ENCODE measurements at places on chromosomes 3 and 15.

DNA sequence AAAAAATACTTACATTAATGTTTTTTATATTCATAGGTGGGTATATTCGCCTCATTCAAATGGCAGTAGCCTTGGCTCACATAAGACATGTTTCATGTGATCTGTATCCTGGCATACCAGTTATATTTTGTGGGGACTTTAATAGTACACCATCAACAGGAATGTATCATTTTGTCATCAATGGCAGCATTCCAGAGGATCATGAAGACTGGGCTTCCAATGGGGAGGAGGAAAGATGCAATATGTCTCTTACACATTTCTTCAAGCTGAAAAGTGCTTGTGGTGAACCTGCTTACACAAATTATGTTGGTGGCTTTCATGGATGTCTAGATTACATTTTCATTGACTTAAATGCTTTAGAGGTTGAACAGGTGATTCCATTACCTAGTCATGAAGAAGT, 3.5 kb downstream of the PDE12 start:
- no peaks in the 10 kb centered on the region for H3K27me3 ChIP-seq
- H3K27ac ChIP-seq: no peak overlapping the region
- no peak overlapping the region for H3K4me3 ChIP-seq
- H3K36me3 ChIP-seq: peaks cover 17% of the 10 kb centered on the region

DNA sequence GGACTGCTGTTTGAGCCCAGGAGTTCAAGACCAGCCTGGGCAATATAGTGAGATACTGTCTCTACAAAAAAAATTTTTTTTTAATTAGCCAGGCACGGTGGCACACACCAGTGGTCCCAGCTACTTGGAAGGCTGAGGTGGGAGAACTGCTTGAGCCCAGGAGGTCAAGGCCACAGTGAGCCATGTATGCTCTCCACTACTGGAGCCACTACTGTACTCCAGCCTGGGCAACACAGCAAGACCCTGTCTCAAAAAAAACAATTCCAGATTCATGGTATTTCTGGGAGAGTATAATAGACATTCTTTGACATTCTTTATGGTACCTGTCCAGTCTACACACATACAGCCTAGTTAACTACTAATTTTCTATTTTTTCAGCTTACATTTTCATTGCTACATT, 70.1 kb downstream of the GSK3B start:
- no peak for DNase-seq
- no peak overlapping the region for H3K4me3 ChIP-seq
- H3K27ac ChIP-seq: no peak overlapping the region
- no peaks in the 10 kb centered on the region for H3K36me3 ChIP-seq
- no peaks in the 10 kb centered on the region for H3K27me3 ChIP-seq

DNA sequence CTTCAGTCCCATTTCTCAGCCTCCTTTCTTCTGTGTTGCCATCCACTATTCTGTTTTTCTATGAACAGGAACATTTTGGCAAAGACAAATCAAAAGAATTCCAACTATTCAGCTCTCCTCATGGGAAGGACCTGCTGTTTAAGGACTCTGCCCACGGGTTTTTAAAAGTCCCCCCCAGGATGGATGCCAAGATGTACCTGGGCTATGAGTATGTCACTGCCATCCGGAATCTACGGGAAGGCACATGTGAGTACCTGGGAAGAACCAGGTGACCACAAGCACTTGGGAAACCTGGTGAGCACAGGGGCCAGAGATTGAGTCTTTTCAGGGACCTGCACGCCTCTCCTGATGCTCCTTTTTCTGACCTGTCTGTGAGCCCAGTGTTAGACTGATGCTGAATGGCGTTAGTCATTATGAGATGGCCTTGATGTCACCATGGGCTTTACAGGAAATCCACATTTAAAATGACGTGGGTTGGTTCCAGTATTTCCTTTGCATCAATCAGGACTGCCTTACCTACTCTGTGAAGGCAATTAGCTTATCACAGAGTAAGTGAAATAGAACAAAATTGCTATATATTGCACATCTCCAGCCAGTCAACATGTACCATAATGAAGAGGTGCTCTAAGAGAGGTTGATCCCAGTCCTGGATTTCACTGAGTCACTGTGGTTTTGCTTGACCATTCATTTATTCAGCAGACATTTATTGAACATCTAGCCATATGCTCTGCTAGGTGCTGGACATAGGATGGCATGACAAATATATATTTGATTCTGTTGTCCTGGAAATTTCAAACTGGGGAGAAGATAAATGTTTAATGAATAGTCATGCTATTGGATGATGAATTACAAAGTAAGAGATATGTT, 11.7 kb downstream of the TF start:
- H3K4me1 ChIP-seq: no peaks in the 10 kb centered on the region
- no peak for DNase-seq
- H3K27ac ChIP-seq: no peak overlapping the region
- H3K4me3 ChIP-seq: no peak overlapping the region
- H3K27me3 ChIP-seq: peaks cover 4% of the 10 kb centered on the region

DNA sequence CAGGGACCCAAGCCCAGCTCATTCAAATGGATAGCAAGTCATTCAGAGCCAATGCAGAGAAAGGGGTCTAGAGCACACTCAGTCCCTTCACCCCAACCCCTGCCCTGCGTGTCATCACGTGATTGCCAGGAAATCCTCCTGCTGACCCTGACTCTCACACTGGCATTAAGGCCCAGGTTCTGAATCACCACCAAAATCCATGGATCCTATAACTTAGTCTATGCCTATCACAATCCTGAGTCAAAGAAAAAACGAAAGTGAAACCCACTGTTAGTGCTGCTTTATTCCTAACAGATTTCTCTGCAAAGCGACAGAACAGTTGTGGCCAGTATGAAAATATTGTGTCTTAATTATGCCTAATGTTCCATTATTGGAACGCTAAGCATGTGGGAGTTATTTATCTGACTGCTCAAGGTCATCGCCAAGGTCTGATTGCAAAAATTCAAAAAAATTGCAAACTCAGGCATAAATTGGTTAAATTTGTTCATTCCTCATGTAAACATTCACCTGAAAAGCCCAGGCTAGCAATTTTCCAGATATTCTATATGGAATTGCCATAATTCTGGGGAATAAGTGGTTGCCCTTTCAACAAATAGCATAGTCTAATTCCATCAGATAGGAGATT, 108.7 kb upstream of the EIF1B start:
- H3K27me3 ChIP-seq: no peaks in the 10 kb centered on the region
- no peaks in the 10 kb centered on the region for H3K36me3 ChIP-seq
- no peaks in the 10 kb centered on the region for H3K4me1 ChIP-seq
- no peak for DNase-seq
- no peak overlapping the region for H3K4me3 ChIP-seq

DNA sequence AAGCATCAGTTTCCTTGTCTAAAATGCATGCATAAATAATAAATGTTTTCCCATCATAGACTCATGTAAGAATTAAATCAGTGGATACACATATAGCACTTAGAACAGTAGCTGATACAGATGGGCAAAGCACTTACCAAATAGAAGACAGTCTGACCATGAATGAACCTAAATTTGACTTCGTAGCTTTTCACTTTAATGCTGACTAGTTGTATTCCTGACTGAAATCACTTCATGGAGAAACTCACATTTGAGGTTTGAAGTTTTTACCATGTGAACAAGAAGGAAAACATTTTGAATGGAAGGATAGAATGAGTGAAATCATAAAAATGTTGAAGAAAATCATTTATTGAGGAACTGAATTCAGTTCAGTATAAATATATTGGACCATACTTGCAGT, 68.8 kb upstream of the TMCO5A start:
- H3K27me3 ChIP-seq: no peaks in the 10 kb centered on the region
- no peaks in the 10 kb centered on the region for H3K4me1 ChIP-seq
- H3K4me3 ChIP-seq: no peak overlapping the region
- H3K27ac ChIP-seq: no peak overlapping the region
- no peaks in the 10 kb centered on the region for H3K36me3 ChIP-seq
- DNase-seq: no peak

DNA sequence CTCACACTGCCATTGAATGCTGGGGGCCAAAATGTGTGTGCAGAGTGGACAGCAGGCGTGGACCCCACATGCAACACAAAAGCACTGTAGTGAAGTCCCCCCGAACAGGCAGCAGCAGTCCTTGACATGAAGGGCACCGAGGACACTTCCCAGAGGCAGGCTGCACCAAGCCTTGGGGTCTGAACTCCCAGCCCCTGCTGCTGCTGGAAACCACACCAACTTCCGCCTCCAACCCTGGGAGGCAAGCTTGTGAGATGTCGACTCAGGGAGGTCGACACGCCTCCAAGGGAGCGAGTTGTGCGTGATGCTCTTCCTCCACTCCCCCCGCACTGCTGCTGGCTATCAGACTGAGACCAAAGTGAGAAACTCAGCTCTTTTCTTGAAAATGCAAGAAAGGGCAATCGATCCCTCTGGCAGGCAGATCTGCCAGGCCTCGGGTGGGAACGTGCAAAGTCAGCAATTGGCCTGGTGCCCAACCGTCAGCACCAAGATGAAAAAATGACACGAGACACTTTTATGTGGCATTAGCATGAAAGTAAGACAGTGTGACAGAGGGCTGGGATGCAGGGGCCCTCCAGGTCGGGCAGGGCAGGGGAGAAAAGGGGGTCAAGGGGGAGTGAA, 43.6 kb downstream of the WHAMM start:
- peaks cover 26% of the 10 kb centered on the region for H3K4me1 ChIP-seq
- no peaks in the 10 kb centered on the region for H3K27me3 ChIP-seq
- DNase-seq: no peak
- H3K27ac ChIP-seq: peak overlapping the region; percentile 55

GRCh38 chr15:63238796-63239195, 38.6 kb upstream of the APH1B start:
- H3K36me3 ChIP-seq: no peaks in the 10 kb centered on the region
- peaks cover 6% of the 10 kb centered on the region for H3K4me1 ChIP-seq
- H3K4me3 ChIP-seq: no peak overlapping the region
- H3K27me3 ChIP-seq: no peaks in the 10 kb centered on the region

GRCh38 chr15:33915571-33916407, 52.5 kb upstream of the CHRM5 start:
- H3K27me3 ChIP-seq: no peaks in the 10 kb centered on the region
- no peaks in the 10 kb centered on the region for H3K36me3 ChIP-seq
- DNase-seq: no peak
- H3K27ac ChIP-seq: no peak overlapping the region
- no peak overlapping the region for H3K4me3 ChIP-seq

- H3K4me1 ChIP-seq: peaks cover 41% of the 10 kb centered on the region
- no peaks in the 10 kb centered on the region for H3K36me3 ChIP-seq
- no peak overlapping the region for H3K4me3 ChIP-seq
- no peak for DNase-seq
- no peak overlapping the region for H3K27ac ChIP-seq
Observed at GRCh38 chr15:101115393-101115785, 136.5 kb downstream of the CHSY1 start.

DNA sequence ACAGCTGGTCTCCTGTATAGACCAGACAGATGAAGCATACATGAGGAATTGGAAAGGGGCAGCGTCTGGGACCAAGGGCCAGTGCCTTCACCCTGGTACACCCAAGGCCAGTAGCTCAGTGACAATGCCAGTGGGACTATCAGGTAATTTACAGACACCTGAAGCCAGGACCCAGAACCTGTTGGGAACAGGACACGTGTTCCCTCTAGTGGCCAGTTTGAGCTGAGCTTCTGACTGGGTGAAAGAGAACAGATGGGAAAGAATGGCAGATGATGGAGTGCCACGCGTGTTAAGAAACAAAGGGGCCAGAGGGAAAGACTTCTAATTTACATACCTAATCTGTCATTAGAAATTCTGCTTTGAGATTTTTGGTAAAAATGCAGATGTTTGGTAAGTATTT, 5.1 kb upstream of the SLC25A38 start:
- DNase-seq: peak; percentile 68
- H3K27me3 ChIP-seq: no peaks in the 10 kb centered on the region
- H3K27ac ChIP-seq: peak overlapping the region; percentile 3
- H3K4me1 ChIP-seq: peaks cover 52% of the 10 kb centered on the region
- no peak overlapping the region for H3K4me3 ChIP-seq

DNA sequence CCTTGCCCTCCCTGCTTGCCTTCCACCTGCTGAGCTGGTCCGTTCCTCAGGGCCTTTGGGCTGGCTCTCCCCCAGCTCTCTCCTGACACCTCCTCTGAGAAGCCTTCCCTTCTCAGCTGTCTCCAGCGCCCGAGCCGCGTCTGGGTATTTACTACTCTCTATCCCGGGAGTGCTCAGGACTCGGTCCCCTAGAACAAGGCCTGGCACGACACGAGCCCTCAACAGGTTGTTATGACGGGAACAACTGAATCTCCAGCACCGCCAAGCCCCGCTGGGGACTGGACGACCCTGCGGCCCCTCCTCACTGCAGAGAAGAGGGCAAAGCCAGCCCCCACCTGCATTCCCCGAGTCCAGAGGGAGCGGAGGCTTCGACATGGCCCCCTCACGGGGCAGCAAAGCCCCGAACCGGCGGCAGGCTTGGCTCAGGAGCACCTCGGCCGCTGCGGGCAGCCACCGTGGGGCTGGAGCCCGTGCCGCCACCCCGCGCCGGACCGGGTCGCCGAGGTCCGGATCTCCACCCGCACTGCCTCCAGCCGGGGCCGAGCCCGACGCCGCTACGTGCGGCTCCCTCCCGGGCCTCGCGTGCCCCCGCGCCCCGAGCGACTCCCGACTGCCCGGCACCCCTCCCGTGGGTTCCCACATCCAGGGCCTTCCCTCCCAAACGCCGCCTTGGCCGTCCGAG, 792 bp downstream of the TPRA1 start:
- peaks cover 27% of the 10 kb centered on the region for H3K4me1 ChIP-seq
- no peaks in the 10 kb centered on the region for H3K27me3 ChIP-seq
- peak overlapping the region; percentile 67 for H3K4me3 ChIP-seq

GRCh38 chr15:71752604-71753289, 57.6 kb upstream of the NR2E3 start:
- no peaks in the 10 kb centered on the region for H3K4me1 ChIP-seq
- peaks cover 2% of the 10 kb centered on the region for H3K27me3 ChIP-seq

GRCh38 chr3:188656196-188656982, 502.4 kb downstream of the LPP start:
- no peak overlapping the region for H3K4me3 ChIP-seq
- H3K4me1 ChIP-seq: peaks cover 6% of the 10 kb centered on the region
- no peaks in the 10 kb centered on the region for H3K27me3 ChIP-seq
- H3K27ac ChIP-seq: peak overlapping the region; percentile 5
- peak; percentile 67 for DNase-seq

DNA sequence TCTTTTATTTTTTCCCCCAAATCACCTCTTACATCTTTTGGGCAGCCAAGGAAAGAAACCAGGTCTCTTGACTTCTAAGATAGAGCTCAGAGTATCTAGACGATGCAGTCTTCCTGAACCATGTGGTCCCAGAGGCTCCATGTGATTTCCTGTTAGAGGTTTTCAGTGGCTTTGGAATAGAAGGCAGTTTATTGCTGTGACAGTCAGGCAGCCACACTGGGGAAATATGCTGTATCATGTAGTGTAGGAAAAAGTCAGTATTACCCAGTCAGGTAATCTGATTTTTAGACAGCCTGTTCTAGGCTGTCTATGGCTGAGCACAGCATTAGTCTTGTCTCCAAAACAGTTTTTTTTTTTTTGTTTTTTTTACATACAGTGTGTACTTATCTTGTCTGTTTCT, 294.3 kb downstream of the THSD4 start:
- H3K36me3 ChIP-seq: no peaks in the 10 kb centered on the region
- no peak overlapping the region for H3K27ac ChIP-seq
- DNase-seq: no peak

GRCh38 chr15:45064386-45064785, 41.4 kb downstream of the SORD start:
- H3K4me1 ChIP-seq: no peaks in the 10 kb centered on the region
- H3K27ac ChIP-seq: no peak overlapping the region
- no peak for DNase-seq
- no peak overlapping the region for H3K4me3 ChIP-seq
- no peaks in the 10 kb centered on the region for H3K36me3 ChIP-seq

Data from thymus (tissue), 14 donors.